ENCODE measurements at places on chromosomes 1 and 21.
A peak's percentile ranks its signal among the peaks of the same experiment; 100 is the strongest.

DNA sequence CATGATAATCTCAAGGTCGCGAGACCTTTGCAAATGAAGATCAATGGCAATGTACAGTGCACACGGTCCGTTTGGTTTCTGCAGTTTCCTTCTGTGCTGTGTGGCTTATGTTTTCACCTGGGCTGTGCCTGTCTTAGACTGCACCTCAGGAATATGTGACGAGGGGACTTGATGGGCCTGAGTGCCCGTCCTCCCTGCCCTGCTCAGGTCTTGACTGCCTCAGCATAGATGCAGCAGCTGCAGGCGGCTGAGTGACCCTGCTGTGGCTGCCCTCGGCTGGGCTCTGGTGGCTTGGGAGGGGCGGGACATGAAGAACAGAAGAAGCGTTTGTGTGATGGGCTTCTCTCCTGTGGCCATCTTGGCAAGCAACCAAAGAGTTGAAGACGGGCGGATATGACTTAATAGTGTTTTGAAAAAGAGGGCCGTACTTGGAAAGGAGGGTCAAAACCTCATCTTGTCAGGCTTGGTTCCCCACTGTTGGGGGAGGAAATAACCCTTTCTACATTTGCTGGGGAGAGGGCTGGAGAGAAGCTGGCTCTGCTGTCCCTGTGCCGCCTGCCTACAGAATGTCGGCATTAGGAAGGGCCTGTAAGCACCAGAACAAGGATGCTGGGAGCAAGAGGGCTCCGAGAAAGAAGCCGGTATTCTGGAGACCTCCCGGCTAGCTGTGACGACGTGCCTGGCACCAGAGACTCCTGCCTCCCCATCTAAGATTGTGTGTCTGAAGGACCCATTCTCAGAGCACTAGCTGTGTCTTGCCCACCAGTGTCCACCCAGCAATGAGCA is 7.1 kb downstream of the MYBPHL start:
- DNase-seq = no peak

GRCh38 chr21:33075596-33076195 is 5.8 kb downstream of the OLIG1 start:
- no peak for DNase-seq

DNA sequence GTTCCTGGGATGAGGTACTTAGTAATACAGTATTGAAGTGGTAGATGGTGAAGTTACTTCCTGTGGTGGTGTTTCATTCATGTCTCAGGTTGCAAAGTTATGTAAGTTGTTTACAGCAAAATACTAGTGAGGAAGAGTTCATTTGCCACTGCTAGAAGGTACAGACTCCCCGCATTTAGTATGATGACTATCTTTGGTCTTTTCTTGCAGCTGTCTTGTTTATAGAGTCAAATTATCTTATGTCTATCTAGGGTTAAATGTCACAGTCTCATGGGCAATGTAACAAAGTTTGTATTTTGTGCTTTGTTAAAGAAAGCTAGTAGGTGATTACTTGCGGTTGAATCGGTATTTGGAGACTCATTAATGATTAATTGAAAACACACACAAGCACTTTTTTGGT is 50.2 kb downstream of the LRRC8D start:
- DNase-seq = no peak

- DNase-seq = no peak
Measured at GRCh38 chr1:44785029-44785380, 3.0 kb downstream of the BEST4 start.

DNA sequence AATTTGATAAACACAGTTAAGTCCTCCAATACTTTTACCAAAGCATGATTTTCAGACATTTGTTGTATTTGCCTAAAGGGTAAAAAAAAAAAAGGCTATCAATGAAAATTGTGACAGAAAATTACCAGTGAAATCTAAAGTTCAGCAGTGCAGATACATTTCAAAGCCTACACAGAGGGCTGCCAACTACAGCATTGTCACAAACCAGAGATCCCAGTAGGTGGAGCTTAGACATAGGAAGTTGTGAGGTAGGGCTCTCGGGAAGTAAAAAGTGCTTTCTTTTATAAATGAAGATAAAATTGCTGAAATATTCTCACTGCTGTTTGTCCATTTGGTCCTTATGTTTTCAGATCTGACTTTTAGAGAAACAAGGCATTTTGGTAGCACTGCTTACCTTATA is 123.0 kb downstream of the DYRK1A start:
- DNase-seq = no peak

GRCh38 chr1:100683448-100684349 is 35.8 kb upstream of the VCAM1 start:
- no peak for DNase-seq

GRCh38 chr1:30423570-30423969 is 299.8 kb downstream of the MATN1 start:
- DNase-seq = no peak

- no peak for DNase-seq
Measured at GRCh38 chr1:79117376-79117775, 110.8 kb upstream of the ADGRL4 start.

DNA sequence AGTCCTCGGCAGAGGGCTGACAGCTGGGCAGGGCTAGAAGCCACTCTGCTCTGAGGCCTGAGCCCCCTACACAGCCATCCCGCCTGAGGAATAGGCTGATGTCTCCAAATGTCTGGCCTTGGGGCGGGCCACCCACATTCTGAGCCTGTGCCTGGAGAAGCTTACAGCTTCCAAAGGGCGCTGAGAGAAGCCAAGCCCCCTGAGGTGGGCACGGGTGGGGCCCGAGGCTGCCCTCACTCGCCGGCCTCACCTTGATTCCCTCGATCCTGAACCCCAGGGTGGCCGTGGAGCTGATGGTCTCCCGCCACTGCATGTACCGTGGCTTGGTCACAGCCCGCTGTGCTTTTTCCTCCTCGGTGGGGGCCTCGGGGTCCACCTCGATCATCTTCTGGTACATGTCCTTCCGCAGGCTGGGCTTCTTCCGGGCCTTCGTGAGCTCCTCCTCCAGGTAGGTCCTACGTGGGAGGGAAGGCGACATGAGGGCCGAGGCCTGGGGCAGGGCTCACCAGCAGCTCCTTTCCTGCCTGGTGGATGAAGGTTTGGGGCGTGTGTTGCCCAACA is 93.2 kb downstream of the STUM start:
- no peak for DNase-seq

- no peak for DNase-seq
Measured at GRCh38 chr1:206714331-206715058, 29.8 kb downstream of the MAPKAPK2 start.

- no peak for DNase-seq
Measured at GRCh38 chr1:230575886-230576500, 66.3 kb upstream of the COG2 start.

- DNase-seq = no peak
Measured at GRCh38 chr1:94658221-94658620, 116.7 kb upstream of the F3 start.

- DNase-seq = no peak
Measured at GRCh38 chr1:92862605-92863004, 30.8 kb downstream of the RPL5 start.

GRCh38 chr1:50989694-50990093 is 19.6 kb downstream of the CDKN2C start:
- DNase-seq = no peak

DNA sequence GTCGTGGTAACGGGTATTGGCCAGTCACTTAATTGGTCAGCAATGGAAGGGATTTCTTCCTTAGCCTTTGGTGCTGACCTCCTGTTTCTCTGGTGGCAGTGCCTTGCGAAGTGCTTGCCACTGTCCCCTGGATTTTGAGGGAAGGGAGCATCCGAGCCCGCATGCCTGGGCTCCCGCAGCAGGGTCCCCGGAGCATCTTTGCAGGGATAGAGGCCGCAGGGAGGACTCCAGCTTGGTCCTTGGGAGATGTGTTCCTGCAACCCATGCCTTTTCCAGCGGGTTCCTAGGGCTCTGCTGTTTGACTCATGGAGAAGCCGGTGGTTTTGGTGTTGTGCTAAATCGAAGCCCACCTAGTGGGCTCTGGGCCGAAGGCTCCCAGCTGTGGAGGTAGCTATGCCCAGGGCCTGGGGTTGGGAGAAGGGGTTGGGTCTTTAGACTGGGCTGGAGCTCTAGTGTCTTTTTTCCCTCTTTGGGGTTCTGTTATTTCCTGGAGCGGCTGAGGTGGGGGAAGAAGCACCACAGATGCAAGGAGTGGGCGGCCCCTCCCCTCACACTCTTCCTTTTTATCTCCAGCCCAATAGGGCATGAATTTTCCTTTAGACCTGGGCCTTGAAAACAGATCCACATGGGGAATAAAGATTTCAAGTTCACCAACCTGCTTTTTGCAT is 39.0 kb downstream of the PIK3CD start:
- no peak for DNase-seq

DNA sequence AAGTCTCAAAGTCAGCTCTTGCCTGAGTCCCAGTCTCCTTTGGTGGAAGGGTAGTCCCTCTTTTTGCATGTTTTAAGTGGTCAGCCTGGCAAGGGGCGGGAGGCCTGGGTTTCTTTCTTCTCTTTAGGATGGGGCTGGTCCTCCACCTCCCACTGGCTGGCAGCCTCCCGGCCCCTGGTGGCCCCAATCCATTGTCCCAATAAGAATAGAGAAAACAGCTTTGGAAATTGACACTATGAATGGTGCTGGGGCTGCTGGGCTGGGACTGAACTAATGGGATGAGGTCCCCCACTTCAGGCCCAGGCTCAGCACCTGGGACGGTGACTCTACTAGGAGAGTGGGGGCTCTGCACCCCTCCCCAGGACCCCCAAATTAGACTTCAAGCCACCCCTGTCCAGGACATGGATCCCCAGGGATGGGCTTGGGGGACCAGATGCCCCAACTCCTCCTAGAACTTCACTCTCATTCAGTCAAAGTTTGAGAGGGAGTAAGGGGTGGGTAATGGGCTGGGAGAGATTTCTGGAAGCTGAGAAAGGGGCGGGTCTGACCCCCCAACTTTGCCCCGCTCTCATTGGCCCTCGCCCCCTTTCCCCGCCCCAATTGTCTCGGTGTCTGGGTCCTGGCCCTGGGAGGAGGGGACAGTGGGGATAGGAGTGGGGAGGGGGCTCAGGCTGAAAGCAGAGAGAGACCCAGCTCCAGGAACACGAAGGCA is 18.2 kb downstream of the SLC27A3 start:
- DNase-seq = no peak

GRCh38 chr1:176878750-176879536 is 285.6 kb downstream of the ASTN1 start:
- peak; percentile 21 for DNase-seq

DNA sequence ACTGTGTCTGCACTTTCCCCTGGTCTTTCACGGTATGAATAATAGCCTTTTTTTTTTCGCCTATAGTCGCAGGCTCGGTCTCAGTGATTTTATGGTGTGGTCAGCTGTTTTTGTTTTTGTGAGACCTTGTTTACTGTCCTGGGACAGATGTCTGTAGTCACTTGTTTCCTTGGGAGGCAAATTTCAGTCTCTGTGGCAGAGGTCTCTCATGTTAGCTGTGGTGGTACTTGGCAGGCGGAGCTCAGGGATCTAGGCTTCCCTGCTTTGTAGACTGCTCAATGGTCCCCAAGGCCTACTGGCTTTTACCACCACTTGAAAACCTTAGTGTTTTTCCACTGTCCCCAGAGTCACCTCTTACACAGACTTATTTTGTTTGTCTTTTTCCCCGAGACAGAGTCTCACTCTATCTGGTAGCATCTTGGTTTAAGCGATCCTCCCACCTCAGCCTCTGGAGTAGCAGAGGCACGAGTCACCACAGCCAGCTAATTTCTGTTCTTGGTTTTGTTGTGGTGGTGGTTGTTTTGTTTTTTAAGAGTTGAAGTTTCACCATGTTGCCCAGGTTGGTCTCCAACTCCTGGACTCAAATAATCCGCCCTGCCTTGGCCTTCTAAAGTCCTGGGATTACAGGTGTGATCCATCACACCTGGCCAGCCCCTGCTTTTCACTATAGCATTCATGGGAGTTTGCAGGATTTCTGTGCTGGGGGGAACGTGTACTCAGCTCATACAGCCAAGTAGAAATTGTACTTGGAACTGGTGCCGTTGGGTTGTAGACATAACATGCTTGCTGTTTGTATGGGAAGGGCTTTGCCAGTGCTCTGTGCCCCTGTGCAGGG is 10.3 kb downstream of the RNU1-2 start:
- no peak for DNase-seq

DNA sequence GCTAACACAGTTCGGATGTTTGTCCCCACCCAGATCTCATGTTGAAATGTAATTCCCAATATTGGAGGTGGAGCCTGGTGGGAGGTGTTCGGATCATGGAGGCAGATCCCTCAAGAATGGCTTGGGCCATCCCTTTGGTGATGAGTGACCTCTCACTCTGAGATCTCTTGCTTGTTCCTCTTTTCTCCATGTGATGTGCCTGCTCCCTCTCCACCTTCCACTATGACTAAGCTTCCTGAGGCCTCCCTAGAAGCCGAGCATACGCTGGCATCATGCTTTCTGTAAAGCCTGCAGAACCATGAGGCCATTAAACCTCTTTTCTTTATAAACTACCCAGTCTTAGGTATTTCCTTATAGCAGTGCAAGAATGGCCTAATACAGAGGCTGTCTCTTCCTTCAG is 8.1 kb upstream of the PLA2G5 start:
- DNase-seq = no peak

DNA sequence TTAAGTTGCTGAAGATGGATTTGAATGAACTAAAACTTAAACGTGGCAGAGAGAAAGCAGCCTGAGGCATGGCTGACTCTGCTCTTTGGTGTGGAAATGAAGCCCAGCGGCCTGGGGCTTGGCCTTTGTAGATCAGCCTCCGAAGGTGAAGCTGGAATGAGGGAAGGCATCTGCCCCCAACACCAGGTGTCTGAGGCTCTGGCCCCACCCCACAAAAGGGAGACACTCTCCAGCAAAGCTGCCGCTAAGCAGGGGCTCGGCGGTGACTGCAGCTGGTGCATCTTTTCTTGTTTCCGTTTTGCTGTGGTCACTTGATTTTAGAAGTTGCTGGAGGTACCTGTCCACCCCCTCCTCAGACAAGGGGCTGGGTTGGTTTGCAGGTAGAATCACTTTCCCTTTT is 38.2 kb upstream of the NID1 start:
- DNase-seq = no peak

GRCh38 chr1:54996869-54997710 is 1.6 kb upstream of the BSND start:
- no peak for DNase-seq

DNA sequence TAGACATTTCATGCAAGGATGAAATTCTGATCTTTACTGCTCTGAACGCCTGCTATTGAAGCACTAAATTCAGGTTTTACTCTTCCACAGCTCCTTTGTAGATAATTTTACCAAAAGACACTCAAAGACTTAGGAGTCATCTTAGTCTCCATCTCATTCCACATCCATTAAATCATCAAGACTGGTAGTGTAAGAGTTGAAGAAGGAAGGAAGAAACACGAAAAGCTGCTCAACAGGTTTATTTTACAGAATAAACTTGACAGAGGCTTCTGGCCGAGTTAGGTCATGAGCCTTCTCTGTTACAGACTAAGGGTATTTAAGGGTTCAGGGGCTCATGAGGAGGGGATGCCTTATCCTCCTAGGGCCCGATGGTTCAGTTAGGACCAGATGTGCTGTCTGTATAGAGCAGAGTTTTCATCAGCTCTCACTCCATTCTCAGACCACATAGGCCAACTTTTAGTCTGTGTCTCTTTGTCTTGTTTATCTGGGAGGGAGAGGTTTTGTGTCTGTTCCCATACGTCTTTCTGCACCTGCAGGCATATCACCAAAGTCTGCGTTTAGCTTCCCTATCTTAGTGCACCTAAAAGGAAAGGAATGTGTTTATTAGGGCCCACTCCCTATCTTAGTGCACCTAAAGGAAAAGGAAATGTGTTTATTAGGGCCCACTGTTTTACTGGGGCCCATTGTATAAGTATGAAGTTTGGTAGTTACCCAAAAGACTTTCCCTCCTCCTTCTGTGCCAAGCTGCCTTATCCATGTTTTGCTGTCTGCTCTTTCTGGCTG is 57.4 kb upstream of the RGS18 start:
- no peak for DNase-seq
